ENCODE measurements at places on chromosomes 11 and 22.
A peak's percentile ranks its signal among the peaks of the same experiment; 100 is the strongest.

DNA sequence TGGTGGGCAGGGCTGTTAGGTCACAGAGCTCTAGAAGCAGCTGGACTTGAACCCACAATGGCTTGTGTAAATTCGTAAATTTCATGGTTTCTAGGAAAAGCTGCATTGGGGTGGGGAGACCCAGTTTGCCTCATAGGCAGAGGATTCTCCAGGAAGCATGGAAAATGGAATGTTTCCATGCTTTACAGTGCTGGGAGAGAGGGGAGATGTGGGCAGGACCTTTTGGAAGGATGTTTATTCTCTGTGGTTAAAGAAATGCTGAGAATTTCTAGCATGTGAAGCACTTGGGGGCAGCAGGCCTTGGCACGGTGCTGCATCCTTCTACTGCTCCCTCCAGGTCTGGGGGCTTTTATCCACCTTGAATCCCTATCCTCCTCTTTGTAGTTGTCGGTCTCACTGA, 46.3 kb downstream of the TRAF6 start:
- DNase-seq = peak; percentile 78

DNA sequence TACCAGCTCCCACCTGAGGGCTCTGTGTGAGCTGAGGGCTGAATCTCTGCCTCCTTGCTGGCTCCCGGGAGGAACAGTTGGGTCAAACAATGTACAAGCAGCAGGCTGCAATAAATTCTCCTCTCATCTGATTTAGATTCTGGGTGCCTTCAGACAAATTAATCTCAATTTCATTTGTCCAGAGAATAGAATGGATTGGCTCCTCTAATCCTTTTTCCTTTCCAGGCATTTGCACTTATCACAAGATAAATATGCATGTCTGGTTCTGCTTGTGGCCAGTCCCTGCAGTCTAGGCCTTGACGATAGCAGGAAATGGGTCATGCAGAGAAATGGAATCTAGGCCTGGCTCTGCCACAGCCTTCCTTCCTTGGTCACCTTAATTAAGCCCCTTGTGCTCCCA, 28.7 kb downstream of the UPB1 start:
- DNase-seq = no peak

DNA sequence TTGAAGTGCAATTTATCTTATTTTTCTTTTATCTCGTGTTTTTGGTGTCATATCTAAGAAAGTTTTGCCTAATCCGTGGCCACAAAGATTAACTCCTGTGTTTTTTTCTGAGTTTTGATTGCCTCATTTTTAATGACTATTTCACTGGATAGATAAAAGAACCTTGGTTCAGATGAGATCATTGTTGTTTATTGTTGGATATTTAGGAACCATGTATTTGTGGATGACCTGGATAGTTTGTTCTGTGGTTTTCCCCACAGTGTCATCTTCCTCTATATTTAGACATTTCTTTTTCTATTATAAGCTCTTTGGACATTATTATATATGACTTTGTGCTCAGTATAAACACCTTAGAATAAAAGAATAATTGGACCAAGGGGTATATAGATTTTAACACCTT, 37.2 kb downstream of the PPP6R3 start:
- DNase-seq = peak; percentile 59

- peak; percentile 19 for DNase-seq
These were observed 111.6 kb downstream of the RASSF10 start for GRCh38 chr11:13120691-13121090.

GRCh38 chr11:101748572-101749344, 165.0 kb upstream of the TRPC6 start:
- DNase-seq = peak; percentile 3

GRCh38 chr11:68743539-68743938, 7.8 kb downstream of the TESMIN start:
- no peak for DNase-seq

DNA sequence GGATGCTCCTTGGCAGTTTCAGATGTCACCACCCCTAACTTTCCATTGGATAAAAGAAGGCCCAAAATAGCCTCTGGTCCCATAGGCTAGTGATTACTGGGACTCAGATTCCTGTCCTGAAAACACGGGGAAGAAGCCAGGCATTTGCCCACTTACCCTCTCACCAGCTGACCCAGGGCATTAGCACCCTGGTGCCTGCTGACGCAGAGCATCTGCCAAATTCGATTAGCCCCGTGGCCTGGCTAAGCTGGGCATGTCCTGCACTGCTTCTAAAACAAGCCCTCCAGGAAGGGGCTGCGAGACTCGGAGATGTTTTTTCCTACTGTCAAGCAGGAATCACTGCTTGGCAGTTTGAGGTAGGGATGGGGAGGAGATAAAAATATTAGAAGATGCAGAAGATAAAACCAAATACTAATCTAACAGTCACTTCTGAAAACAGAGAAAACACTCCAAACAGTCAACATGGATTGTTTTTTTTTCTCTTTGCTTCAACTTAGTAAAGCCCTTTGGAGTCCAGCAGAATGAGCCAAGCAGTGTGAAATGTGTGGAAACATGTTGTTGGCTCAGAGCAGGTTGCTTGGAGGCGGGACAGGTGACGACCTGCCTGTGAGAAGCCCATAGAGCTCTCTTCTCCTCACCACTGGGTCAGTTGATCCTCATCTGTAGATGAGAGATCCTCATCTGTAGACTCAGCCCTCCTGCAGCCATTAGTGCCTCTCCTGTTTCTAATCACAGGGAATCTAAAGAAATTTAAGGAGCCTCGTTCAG, 54.0 kb downstream of the BDNF start:
- no peak for DNase-seq

DNA sequence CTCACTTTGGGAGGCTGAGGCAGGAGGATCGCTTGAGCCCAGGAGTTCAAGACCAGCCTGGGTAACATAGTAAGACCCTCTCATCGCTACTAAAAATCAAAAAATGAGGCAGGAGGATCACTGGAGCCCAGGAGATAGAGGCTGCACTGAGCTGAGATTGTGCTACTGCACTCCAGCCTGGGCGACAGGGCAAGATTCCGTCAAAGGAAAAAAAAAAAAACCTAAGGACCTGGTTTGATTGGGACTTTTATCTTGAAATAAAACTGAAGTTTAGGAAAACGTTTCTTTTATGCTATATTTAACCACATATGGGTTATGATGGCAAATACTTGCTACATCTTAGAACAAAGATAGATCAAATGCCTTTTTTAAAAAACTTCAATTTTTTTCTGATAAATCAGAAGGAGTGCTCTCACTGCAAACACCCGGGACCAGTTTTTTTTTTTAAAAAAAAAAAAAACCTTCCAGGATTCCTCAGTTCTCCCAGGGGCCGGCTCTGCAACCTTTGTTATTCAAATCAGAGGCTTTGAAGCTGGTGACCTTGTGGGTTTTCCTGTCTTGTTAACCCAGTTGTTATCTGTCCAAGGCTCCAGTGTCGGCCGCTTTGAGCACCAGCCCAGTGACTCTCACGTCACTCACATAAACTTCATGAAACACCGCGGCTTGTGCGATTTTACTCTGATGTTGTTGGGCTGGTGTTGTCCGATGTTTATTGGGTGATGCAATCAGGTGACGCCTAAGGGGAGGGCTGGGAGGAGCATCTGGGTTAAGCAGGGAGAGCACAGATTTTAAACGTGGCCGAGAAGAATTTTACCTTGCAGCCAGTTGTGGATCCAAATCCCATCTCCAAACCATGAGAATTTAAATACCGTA, 24.7 kb upstream of the SLC22A12 start:
- peak; percentile 93 for DNase-seq

- DNase-seq = peak; percentile 6
These were observed 62.6 kb downstream of the PKNOX2 start for GRCh38 chr11:125227151-125227550.

DNA sequence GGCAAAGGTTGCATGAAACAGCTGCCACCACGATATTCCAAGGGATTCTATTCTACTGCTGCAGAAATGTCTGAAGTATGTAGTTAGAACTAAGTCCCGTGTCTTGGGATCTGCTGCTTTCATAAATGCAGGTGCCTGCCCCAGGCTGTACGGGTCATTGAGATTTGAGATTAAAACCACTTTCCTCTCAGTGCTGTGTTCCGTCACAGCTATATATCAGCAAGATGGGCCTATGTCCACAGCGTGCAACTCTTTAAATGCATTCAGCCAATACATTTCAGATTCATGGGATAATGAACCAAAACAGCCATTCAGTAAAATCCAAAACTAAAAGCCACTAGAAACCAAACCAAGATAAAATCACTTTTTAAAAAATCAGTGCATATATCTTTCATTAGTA, 107.3 kb upstream of the LUZP2 start:
- DNase-seq = no peak

DNA sequence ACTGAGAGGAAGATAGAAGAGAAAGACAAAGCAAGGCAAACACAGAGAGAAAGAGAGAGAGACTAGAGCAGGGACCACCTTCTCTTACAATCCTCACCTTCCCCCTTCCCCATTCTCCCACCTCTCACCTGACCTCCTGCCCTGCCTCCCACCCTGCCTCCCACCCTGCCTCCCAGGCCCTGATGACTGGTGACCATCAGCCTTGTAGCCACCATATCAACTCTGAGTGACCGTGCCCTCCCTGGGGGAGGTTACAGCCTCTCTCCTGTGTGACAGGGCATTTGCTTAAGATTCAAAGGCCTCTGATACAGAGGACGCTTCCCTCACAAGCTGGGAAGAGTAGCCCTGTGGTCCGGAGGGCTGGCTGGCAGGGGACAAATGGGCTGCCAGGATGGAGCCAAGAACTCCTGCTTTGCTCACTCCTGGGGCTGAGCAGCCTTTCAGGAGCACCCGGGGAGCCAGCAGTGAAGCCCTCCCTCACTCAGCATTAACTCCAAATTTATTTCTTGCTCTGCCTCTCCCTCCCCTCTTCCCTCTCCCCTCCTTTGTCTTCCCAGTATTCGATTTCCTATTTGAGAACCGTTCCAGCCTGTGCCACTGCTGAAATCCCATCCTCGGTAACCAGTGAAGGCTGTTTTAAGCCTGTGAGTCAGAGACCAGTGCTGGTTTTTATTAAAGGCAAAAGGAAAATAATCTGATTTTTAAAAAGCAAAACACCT, 125.2 kb upstream of the SYT13 start:
- peak; percentile 21 for DNase-seq

GRCh38 chr11:3669128-3669527, 2.1 kb downstream of the CHRNA10 start:
- DNase-seq = no peak

- no peak for DNase-seq
These were observed 31.0 kb upstream of the EIF3D start for GRCh38 chr22:36560001-36560400.

GRCh38 chr22:45413368-45414211, at the start of the genes RIBC2 and SMC1B:
Gene RIBC2, plus strand, starts transcription at chr22:45413693. Its CDS starts 194 bp downstream, at chr22:45413887.
Gene SMC1B, minus strand, starts transcription at chr22:45413599. Its CDS starts 32 bp downstream, at chr22:45413567.
- peak; percentile 75 for DNase-seq

DNA sequence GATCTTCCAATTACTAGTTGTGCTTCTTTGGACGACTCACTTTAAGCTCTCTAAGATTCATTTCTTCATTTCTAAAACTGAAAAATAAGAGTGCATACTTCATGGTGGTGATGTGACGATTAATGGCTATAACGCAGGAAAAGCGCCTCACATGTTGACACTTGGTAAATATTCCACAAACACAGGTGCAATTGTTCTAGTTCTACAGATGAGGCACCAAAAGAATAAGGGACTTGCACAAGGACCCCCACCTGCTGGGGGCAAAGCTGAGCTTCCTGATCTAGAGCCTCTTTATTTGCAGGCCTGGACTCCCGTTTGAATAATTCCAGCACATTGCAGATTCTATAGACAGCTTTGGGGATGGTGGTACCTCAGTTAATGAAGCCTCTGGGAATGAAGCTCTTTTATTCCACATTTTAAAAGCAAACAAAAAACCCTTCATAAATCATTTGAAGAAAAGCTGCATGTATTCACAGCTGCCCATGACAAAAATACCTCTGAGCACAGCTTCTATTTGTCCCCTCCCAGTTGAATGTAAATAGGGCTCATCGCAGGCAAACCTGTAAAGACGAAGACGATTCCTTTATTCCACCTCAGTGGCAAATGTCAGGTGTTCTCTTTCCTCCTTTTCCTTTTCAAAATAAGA, 14.9 kb upstream of the CADM1 start:
- no peak for DNase-seq

DNA sequence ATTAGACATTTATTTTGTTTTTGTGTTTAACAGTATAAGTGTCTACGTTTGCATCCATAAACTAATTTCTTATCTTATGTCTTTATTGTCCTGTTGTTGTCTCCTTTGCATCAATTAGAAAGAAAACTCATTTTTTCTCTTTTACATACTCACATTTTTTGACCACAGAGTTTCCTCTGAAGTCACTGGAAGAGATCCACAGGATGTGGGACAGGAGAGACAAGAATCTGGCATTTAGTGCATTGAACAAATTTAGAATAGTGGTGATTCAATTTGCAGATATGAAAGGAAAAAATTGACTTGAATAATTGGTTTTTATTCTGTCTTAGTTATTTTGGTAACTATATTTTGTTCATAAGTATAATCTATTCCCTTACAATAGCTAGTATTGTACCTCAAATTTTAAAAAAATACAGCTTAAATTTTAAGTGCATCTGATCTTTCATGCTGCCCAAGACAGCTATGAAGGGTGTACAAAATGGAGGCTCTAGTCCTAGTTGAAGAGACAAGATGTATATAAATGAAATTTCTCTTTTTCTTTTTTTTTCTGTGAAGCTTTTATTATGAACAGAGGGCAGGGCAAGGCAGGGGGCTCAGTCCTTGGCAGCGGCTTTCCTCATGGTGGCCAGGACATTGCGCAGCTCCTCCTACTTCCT, 24.4 kb downstream of the HORMAD2 start:
- DNase-seq = no peak

DNA sequence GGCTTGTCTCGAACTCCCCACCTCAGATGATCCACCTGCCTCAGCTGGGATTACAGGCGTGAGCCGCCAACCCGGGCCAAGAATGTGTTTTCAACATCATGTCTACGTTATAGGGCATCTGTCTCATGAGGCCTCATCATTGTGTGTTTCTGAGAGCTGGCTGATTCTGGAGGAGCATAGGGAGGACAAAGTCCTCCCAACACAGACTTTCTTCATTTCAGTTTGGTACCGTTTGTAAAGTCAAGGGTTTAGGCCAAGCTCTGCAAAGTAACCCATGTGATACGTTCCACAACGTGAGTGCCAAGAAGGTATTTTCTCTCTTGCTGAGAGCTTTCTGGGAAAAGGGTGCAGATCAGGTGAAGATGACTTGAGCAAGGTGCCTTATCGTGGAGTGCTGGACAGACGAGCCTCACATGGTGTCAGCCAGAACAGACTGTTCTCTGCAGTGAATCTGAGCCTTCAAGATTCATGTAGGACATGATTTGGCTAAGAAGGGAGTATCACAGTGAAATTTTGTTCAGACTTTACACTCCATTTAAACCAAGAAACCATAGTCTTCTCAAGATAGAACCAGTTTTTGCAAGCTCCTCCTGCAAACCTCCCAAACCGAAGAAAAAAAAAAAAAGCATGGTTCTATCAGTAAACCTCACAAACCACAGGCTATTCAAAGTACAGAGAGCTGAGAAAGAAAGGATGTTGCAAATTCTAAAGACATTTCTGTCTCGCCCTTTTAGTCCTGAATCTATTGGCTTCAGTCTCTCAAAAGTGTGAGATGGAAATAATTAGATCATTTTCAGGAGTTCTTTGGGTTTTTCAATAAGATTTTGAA, 71.7 kb downstream of the DBX1 start:
- no peak for DNase-seq

Data from fibroblast of villous mesenchyme (primary cell).